ENCODE measurements at places on chromosomes 1 and 21.
A peak's percentile ranks its signal among the peaks of the same experiment; 100 is the strongest.

DNA sequence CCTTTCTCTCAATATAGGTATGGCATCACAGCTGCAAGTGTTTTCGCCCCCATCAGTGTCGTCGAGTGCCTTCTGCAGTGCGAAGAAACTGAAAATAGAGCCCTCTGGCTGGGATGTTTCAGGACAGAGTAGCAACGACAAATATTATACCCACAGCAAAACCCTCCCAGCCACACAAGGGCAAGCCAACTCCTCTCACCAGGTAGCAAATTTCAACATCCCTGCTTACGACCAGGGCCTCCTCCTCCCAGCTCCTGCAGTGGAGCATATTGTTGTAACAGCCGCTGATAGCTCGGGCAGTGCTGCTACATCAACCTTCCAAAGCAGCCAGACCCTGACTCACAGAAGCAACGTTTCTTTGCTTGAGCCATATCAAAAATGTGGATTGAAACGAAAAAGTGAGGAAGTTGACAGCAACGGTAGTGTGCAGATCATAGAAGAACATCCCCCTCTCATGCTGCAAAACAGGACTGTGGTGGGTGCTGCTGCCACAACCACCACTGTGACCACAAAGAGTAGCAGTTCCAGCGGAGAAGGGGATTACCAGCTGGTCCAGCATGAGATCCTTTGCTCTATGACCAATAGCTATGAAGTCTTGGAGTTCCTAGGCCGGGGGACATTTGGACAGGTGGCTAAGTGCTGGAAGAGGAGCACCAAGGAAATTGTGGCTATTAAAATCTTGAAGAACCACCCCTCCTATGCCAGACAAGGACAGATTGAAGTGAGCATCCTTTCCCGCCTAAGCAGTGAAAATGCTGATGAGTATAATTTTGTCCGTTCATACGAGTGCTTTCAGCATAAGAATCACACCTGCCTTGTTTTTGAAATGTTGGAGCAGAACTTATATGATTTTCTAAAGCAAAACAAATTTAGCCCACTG lies 11.5 kb downstream of the HIPK1 start:
- no peak for DNase-seq

DNA sequence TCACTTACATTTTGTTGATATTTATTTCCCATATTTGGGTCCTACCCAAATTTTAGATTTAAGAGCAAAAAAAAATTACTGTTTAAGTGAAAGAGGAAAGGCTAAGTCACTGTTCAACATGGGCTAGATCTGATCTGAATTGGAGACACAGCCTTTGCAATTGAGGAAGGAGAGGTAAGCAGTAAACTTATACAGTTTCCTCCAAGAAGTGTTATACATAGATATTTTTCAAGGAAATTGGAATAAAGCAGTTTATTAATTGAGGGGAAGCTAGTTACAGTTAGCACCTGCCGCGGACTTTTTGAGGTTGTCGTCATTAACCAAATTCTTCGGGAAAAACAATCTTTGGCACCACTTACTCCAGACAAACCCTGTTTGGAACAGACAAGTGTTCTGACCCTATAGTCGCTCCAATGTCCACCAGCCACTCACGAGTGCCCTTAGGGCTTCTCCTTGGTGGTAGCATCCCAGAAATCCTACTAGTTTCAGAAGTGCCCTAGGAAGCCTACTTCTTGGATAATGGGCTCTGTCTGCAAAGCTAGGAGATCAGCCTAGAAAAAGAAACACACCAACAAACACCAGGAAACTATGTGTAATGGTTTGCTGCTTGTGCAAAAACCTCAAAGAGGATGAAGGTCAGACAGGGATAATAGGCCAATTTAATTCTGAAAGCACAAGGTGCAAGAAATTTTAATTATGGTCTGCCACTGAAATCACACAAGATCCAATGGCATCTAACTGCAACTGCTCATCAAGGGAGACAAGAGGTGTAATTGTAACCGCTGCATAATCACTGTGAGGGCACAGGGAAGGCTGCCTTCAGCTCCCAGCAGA lies 2.5 kb downstream of the WLS start:
- DNase-seq, result no peak

DNA sequence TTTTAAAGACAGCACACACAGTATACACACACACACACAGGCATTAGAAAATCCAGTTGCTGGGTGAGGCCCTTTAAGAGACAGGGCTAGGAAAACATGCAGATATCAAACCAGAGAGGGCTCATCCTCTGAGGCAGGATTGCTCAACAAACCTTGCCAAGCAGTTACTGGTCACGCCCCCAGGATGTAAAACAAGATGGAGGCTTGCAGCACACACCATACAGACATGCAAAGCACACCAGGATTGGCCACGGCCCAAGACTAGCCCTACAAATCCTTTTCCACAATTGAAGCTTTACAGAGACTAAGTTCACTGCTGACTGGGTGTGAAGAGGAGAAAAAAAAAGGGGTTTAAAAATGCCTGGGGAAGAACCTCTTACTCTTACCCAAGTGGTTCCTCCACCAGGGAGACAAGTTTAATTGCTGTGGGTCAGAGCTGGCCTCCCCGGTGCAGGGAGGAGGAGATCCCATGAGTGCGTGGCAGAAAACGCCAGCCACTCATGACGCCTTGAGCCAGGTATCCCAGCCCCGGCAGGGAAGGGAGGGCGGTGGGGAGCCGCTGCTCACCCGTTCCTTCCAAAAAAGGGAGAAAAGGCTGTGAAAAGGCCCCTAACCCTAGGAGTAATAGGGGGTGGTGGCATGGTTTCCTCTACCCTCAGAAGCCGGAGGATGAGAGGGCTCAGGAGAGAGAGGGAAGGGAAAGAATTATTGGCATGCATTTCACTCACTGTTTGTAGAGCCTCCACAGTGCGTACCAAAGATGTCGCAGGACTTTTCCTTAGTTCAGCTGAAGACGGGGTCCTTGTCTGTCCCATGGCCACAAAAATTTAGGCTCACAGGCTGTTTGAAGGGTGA lies 594.6 kb upstream of the ZP4 start:
- peak; percentile 49 for DNase-seq

GRCh38 chr1:224339442-224340033 lies 9.6 kb upstream of the NVL start:
- no peak for DNase-seq

DNA sequence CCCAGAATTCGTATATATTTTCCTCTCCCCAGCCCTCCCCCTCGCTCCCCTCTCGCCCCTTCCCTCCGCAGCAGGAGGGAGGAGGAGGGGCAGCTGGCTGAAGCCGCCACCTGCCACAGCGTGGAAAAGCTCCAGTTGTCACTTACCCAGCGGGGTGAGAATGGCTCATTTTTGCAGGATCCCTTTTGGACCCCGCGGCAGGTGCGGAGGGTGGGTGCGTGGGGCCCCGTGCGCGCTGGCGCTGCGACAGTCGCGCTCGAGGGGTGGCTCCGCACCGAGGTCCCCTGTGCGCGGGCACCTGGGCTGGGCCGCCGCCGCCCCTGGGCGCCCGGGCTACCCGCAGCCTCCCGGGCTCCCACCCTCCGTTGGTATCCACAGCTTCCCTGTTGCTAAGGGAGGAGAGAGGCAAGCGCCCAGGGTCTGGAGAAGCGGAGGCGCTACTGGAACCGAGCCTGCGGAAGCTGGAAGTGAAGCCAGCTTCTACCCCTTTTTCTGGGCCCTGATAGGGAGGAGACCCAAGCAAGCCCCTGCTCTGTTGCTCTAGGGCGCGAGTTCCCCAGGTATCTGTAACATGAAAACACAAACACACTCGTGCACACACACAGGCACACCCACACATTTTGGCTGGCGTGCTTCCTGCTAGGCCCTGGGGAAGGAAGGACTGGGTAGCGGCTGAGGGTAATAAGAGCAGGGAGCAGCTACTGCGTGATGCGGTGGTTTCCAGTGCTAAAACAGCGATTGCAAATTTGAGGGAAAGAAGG lies at the start of gene ERICH3:
Gene ERICH3, minus strand, starts transcription at position 442 of the 761 bp plus-strand sequence. Its CDS starts 273 bp downstream, at position 169.
- DNase-seq, result no peak

GRCh38 chr21:42939582-42940413 lies 14.4 kb upstream of the ERVH48-1 start:
- no peak for DNase-seq

- DNase-seq, result no peak
These were observed 116.6 kb upstream of the PRDX6 start for GRCh38 chr1:173360487-173361063.

DNA sequence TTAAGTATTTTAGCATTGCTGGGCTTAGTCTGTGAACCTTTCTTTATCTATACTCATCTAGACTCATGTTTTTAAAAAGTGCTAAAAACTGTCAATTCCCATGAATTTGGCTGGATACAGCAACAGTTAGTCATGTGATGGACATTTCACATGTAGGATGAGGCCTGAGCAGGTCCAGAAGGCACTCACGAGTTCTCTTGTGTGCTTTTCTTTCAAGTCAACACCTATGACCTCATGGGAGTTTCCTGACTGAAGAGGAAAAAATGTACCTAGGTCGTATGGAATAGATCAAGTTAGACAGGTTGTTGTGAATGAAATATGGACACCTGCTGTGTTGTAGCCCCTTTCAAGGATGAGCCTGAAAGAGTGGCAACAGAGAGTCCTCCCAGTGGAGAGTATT lies 394.2 kb downstream of the DUSP10 start:
- DNase-seq, result no peak

- DNase-seq, result no peak
These were observed 26.9 kb downstream of the OR6Y1 start for GRCh38 chr1:158527190-158527815.

Measured in NCI-H1048 (cell line).